Esophagus squamous epithelium (tissue), 5 donors: ENCODE measurements at places on chromosomes 7 and 10.

GRCh38 chr10:81600185-81600584 lies 274.8 kb upstream of the NRG3 start:
- DNase-seq: no peak

DNA sequence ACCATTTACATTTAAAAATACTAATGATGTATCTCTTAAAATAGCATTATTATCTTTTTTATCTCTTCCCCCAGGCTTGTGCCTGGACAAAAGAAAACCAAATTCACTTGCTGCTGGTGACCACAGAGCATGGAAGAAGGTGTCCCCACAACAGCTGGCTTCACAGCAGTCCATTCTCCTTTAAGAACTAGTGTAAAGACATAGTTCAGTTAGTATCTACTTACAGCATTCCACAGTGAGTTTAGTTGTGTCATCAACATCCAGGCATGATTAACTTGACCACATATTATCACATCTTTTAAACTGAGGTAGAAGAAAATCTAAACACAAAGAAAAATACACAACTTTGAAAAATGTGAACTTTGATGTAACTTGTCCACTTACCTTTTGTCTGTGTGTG lies 55.0 kb downstream of the LRRC17 start:
- DNase-seq: no peak

- no peak for DNase-seq
These were observed 187.4 kb upstream of the PDE1C start for GRCh38 chr7:32257621-32258020.

DNA sequence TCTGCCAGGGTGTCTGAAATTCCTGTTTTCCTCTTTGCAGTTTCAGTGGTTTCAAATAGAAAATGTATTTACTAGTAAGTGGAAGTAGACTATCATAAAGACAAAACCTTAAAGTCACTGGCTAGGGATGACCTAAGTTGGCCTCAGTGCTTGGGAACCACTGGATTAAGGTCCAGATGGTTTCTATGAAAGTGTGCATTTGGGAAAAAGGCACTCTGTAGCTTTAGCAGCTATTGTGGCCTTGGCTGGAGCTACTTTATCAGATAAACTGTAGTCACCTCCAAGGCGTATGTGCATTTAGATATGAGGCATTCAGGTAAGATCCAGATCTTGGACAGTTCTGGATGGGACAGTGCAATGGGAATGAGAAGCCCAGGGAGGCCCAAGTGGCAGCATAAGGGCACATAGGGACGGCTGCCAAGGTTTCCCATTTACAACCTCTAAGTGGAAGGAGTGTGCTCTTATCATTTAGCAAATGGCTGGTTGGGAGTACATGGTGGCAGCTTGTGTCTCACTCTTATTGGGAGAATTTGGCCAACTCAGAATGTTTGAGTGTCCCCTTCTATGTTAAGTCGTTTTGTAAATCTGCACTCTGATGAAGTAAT lies 185.6 kb downstream of the LRMDA start:
- DNase-seq: no peak

- no peak for DNase-seq
These were observed 35.5 kb upstream of the BICC1 start for GRCh38 chr10:58477122-58477521.

DNA sequence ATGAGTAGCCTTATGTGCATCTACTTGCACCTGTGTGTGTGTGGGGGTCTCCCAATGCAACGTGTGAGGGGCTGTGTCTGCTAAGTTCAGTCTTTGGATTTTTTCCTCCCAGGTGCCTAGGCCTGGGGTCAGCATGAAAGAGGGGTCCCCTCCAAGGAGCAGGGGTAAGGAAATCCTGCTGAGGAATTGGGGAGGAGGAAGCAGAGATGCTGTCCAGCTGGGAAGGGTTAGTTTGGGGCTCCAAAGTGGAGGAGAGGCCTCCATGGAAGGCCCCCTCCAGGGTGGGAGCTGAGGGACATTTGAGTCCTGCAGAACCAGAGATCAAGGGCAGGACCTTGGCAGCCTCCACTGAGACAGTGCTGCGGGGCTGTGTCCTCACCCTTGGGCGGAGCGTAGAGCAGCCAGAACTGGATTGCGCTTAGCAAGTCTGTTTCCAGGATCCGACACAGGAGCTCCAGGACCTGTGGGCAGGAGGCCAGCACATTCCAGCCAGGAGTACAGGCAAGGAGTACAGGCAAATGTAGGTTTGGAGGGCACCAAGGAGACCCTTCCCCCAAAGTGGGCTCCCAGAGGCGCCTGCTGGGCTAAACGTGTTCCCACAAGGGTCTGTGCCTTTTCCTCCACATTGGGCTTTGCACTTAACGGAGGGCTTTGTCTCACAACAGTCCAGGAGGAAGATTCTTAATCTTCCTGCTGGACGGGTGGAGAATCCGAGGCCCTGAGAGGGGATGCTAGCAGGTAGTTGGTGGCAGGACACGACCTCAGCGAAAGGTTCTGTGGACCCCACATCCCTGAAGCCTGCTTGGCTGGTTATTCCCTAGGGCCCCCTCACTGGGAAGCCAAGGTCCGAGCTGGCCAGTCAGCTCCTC lies 10.1 kb downstream of the TBATA start:
- DNase-seq: no peak

DNA sequence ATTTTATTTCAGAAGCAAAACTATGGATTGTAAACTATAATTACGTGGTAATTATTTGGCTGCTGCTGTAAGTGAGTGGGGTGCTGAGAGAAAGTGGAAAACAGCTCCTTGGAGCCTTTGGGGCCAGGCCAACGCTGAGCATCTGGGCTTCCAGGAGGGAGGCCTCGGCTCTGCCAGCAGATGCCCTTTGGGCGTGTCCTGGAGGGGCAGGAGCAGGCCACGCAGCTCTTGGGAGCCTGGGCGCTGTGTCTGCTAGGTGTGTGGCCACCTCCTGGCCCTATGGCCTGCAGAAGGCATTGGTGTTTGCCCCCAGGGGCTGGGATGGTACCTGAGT lies 423.3 kb downstream of the GLRX3 start:
- no peak for DNase-seq

- no peak for DNase-seq
These were observed 17.6 kb upstream of the SCIN start for GRCh38 chr7:12552876-12553275.

GRCh38 chr10:97733256-97733655 lies 3.7 kb upstream of the ZFYVE27 start:
- DNase-seq: no peak

GRCh38 chr7:158103378-158103777 lies 484.2 kb downstream of the PTPRN2 start:
- DNase-seq: no peak

DNA sequence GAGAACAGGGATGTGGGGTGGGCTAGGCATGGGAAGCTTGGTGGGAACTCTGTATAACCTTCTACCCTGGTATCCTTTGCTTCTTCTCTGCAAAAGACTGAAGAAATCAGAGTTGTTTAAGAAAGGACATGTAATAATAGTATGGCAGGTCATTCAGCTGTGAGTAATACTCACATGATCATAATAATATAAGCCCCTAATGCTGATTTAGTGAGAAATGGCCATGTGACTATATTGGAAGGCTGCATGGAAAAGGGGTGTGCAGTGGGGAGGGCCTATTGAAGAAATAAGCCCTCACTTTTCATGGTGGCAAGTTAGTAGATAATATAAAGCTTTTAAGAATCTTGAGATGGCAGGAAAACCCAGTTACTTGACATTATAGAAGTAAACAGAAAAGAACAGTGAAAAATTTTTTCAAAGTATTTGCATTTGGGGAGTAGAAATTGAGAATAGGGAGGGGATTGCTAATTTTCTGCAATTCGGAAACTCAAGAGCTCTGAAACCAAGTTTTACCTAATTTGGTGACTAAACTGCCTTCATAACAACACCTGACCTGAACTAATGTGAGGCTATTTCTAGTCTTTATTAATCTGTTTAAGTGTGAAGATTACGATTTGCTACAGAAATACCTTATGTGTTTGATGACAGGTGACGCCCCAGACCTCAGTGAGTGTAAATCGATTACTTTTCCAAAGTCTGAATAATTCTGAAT lies 44.4 kb downstream of the ATXN7L1 start:
- DNase-seq: no peak

GRCh38 chr7:24318326-24318725 lies 34.3 kb downstream of the NPY start:
- DNase-seq: no peak

DNA sequence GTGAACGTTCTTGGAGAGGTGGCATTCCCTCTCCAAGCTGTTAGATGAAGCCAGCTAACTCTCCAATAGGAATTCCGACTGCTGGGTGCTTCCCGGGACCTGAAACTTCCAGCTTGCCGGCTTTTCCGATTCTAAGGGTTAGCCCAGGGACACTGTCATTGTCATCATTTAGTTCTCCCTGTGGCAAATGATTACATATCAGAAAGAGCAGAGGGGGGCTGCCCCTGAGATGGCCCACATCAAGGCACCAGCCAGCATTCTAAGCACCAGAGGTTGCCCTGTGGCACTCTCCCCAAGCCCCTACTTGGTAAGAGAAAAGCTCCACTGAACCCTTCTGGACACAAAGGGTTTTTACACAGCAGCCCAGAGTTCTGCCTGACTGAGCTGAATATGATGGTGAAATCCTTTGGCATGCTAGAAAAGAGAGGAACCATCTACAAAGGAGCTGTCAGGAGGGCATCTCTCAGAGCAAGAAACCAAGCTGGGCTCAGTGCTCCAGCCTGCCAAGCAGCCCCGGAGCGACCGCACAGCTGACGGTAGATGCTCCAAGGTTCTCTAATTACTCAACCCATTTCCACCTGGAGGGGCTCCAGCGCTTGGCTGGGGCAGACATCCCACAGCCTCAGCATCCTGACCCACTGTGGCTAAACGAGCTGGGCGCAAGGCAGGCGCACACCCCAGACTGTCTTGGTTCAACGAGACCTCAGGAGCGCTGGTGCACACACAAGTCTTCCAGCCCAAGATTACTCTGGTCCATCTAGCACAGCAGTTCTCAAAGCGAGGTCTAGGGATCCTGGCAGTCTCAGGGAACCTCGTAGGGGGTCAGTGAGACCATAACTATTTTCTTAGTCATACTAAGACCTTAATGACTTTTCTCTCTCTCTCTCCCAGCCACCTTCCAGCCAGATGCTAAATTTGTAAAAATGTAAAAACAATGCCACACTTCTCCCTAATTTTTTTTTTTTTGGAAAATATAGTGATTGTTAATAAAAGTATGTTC lies 160.5 kb downstream of the GFRA1 start:
- no peak for DNase-seq

DNA sequence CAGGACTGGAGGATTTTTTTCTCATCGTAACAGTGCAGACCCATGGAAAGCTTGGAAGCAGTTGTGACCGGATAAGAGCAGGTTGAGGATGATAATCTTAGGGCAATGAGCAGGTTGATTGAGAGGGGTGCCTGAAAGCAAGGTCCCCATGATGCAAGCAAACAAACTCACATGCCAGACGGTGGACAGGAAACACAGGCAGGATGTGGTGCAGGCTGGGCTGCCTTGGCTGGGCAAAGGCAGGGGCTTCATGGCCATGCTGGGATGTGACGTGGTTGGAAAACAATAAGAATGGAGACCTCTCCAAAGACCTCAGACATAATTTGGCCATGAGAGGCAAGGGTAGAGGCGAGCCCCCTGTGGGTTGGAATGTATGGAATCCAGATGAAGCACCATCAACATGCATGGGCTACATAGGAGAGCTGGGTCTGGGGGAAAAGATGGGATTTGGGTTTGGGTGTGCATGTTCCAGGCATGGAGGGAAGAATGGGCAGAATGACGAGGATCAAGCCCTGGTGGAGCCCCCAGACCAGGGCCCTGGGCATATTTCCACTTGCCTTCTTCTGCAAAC lies 58.3 kb downstream of the IKZF1 start:
- no peak for DNase-seq

GRCh38 chr10:111933937-111934336 lies 249.6 kb downstream of the GPAM start:
- no peak for DNase-seq

GRCh38 chr10:95279042-95279820 lies 11.6 kb downstream of the PDLIM1 start:
- no peak for DNase-seq

GRCh38 chr10:32051926-32052325 lies 4.3 kb downstream of the KIF5B start:
- no peak for DNase-seq

DNA sequence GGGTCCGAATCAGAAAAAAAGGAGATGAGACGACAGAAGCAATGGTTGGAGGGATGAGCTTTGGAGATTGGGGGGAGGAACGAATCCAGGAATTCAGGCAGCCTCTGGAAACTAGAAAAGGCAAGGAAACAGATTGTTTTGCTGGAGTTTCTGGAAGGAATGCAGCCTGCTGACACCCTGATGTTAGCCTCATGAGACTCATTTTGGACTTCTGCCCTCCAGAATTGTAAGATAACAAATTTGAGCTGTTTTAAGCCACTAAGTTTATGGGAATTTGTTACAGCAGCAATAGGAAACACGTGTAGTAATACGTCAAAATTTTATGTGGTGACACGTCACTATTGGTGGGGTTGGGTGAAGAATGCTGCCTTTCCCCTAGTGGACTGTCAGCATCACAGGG lies 25.6 kb upstream of the NPS start:
- no peak for DNase-seq

DNA sequence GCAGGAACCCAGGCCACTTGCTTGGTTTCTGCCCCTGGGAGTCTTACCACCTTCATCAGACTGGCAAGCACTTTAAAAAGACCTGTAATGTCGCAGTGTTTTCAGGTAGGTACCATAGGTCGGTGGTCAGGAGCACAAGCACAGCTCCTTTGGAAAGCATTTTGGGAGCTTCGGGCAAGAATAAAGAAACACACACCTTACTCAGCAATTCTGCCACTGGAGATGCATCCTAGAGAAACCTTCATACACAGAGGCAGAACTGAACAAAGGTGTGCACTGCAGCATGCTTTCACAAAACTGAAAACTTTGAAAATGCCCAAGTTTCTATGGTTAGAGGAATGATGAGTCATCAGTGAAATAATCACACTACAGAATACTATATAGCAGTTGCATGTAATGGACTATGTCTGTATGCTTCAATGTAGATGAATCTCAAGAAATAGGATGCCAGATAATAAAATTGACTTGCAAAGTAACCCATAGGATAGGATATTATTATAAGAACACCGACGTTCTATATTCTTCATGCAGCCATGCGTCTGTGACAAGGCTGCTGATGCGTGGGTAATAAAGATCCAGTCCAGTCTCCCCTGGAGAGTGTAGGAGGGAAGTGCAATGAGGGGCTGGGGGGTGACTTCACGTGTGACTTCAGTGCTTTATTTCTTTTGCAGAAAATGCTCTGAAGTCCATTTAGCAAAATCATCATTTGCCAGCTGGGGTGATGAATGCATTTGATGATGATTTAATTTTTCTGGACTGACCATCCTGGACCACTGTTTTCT lies 309.5 kb downstream of the WDR37 start:
- no peak for DNase-seq

- DNase-seq: no peak
These were observed 52.3 kb downstream of the SHTN1 start for GRCh38 chr10:116952729-116953128.

DNA sequence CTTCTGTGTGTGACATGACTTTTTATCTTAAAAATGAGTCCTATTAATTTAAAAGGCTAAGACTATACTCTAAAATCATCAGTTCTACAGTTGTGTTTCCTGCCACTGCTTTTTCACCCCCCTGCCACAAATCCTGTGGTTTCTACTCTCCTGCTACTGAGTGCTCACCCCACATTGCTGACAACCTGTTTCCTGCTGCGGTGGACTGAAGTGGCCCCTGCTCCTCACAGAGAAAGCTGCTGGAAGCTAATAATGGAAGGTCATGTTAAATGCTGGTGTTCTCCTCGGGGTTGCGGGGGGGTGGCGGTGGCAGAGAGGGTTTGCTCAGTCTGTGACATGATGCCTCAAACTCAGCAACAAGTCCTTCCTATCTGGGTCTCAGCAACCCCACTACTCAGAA lies 113.2 kb upstream of the INHBA start:
- DNase-seq: no peak
